Muscle of arm (tissue), 14 donors: ENCODE measurements at places on chromosomes 11 and 22. TPM values are rescaled to one million over a fixed set of nuclear protein-coding genes. Genes with fewer than 3 reads are reported as not detected.

ANO9 gene
- polyA plus RNA-seq = 0.12 TPM

MMP12 gene
- polyA plus RNA-seq = not detected

- no peak for DNase-seq
Measured at GRCh38 chr11:77089004-77089545, 13.6 kb upstream of the OMP start.

DNA sequence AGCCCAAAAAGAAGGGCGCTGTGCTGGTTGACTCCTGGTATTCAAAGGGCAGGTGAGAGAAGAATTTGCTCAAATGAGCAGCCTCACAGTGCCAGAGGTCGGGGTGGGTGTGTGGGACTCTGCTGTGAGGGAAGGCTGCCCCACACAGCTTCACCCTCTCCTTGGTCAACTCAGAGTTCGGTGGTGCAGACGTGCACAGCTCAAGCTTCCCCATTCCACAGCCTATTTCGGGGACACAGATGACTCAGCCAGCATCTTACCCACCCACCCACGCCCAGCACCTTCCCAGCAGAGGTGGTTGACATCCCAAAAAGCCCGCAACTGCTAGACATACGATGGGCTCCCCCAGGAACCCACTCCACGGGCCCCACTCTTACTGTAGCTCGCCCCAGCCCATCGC lies 46.5 kb upstream of the CCND1 start:
- DNase-seq = no peak

ESRRA gene
- polyA plus RNA-seq = not detected

DNA sequence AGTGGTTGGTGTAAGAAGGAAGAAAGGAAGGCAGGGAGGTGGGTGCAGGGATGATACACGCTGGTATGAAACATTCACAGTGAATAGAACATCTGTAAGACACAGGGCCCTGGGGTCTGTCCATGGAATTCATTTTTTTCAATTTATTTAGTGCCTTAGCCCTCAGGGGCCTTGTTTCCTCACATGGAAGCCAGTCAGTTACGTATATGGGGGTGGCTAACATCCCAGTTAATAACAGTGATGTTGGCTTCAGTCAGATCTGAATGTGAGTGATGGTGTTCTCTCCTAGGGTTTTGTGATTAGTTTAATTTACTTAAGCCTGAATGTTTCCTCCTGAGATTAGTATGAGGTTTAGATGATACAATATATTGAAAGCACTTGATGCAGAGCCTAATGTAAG lies 577.1 kb downstream of the NTM start:
- DNase-seq = no peak

- DNase-seq = no peak
Measured at GRCh38 chr11:101718402-101718801, 134.6 kb upstream of the TRPC6 start.

GRCh38 chr11:67491276-67492068 lies 8.6 kb downstream of the AIP start:
- no peak for DNase-seq

DNA sequence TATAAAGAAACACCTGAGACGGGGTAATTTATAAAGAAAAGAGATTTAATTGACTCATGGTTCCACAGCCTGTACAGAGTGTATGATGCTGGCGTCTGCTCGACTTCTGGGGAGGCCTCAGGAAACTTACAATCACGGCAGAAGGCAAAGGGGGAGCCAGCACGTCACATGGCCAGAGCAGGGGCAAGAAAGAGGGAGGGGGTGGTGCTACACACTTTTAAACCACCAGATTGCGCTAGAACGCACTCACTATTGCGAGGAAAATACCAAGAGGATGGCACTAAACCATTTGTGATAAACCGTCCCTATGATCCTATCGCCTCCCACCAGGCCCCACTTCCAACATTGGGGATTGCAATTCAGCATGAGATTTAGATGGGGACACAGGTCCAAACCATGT lies 79.7 kb upstream of the CARD18 start:
- no peak for DNase-seq

- no peak for DNase-seq
Measured at GRCh38 chr22:48603621-48604320, 1223.9 kb downstream of the BRD1 start.

GRCh38 chr11:12834166-12834565 lies 159.9 kb downstream of the TEAD1 start:
- DNase-seq = no peak

DNA sequence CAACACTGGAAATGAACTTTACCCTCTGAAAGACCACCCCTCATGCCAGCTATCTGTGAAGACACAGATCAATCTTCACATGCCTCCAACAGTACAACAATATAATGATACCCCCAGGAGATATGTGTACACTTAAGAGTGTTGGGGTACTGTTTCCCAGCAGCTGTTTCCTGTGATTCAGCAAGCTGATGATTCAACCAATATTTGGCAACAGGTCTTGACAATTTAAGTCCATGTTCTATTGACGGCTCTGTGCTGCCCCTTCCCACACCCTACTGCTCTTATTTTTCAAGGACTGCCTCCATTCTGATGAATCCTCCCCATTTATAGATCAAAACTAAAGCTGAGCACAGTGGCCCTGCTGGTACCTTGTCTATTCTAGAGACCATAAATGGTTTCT lies 6.6 kb downstream of the SNX19 start:
- DNase-seq = no peak

DNA sequence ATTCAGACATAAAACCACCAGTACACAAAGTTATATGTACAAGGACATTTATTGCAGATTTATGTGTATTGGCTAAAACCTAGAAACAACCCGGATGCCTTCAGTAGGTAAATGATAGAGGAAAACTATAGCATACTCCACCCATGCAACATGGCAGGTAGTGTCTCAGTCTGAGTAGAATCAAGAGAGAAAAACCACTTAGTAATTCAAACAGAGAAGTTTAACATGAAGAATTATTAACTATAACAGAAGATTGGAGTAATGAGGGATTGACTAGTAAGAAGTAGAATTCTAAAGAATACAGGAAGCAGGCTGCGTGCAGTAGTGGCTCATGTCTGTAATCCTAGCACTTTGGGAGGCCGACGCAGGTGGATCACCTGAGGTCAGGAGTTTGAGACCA lies 16.2 kb upstream of the SPTY2D1 start:
- DNase-seq = no peak
